Stimulated activated CD4-positive, alpha-beta T cell treated with anti-CD3 and anti-CD28 coated beads, TNF-alpha, amount 100 ng/mL, for 1 hour (primary cell): ENCODE measurements at places on chromosomes 13 and 19.

GRCh38 chr19:16330368-16330801, 5.8 kb downstream of the KLF2 start:
- peak; percentile 87 for DNase-seq

GRCh38 chr13:84563611-84564010, 681.3 kb upstream of the SLITRK1 start:
- no peak for DNase-seq

GRCh38 chr13:113169277-113170272, 11.1 kb downstream of the PROZ start:
- no peak for DNase-seq

DNA sequence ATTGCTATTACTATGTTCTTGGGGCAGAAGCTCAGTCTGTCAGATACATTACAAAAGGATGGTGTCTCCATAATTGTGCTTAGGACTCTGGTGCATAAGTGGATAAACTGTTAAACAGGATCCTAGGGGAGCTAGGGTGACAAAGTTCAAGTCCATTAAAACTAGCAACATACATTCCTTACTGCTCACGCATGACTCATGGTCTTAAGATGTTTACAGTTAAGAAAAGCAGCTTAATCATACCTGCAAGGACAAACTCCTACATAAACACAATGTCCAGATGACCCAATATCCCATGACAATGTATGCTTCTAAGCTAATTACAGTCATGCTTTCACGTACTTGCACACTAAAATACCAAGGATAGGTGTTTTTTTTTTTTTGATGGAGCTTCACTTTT, 3.5 kb upstream of the ZNF701 start:
- no peak for DNase-seq

- no peak for DNase-seq
Measured at GRCh38 chr13:104809483-104809882, 1726.0 kb downstream of the EFNB2 start.

DNA sequence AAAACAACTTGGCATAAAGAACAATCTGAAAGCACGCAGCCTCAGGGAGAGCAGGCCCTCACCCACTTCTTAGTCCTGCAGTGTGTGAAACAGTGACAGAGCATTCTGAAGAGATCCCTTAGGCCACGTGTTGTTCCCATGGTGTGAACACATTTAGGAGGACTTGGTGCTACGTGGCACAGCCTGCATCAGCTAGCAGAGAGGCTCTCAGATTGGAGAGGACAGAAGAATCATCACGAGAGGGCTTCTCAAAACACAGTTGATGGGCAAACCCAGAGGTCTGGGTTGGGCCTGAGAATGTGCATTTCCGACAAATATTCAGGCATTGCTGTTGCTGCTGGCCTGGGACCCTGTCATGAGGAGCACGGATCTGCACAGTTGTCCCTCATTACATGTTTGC, 26.1 kb upstream of the TFDP1 start:
- DNase-seq = no peak

DNA sequence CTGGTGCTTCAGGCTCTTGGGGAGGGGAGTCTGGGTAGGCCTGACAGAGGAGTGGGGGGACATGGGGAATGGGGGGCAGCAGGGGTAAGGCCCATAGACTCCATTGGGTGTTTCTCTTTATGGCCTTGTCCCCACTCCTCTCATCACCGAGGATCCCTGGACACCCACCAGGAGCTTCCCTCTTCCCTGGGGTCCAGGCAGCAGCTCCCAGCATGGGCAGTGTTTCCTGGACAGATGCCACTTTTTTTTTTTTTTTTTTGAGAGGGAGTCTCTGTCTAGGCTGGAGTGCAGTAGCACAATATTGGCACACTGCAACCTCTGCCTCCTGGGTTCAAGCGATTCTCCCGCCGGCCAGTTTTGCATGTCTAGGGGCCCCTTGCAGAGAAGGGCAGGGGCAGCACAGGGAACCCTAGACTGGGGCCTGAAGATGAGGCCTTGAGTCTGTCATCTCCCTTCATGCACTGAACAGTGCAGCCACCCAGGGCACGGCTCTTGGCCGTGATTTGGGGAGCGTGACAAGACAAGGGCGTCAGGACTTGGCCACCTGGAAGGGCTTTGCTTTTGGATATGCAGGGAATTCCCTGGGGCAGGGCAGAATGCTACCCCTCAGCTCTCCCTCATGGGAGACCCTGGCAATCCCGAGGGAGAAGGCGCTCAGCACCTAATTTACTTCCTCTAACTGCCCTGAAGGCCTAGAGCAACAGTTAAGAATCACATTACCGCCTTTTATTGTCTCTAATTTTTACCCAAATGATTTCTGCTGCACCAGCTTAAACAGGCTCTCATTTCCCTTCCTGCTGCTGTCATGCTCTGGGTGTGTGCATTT, 213.9 kb upstream of the ZNF536 start:
- DNase-seq = no peak
